ENCODE measurements at places on chromosomes 5 and 9.

GRCh38 chr5:154143211-154143641 lies 47.3 kb upstream of the GALNT10 start:
- no peak for DNase-seq

- no peak for DNase-seq
Measured at GRCh38 chr5:178334861-178335260, 102.3 kb upstream of the PHYKPL start.

DNA sequence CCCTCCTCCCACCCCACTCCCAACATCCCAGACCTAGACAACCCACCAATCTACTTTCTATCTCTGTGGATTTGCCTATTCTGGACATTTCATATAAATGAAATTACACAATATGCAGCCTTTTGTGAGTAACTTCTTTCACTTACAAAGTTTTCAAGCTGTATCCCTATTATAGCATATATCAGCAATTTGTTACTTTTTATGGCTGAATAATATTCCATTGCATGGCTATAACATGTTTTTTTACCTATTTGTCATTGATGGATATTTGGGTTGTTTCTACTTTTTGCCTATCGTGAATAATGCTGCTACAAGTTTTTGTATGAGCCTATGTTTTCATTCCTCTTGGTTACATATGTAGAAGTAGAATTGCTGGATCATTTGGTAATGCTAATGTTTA lies 1.9 kb upstream of the KIF3A start:
- no peak for DNase-seq

DNA sequence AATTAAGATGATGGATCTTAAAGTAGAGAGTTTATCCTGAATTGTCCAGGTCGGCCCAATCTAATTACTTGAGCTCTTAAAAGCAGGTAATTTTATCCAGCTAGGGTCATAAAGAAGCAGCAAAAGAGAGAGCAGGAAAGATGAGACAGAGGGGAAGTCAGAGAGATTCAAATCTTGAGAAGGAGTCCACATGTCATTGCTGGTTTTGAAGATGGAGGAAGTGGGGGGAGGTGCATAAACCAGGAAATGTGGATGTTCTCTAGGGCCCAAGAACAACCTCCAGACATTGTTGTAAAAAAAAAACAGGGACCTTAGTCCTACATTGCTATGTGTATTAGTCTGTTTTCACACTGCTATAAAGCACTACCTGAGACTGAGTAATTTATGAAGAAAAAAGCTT lies 66.4 kb downstream of the SLCO4C1 start:
- no peak for DNase-seq

- no peak for DNase-seq
Measured at GRCh38 chr5:73633060-73633459, 7.1 kb downstream of the ARHGEF28 start.

GRCh38 chr5:67530609-67531255 lies 334.1 kb upstream of the CD180 start:
- DNase-seq, result no peak

DNA sequence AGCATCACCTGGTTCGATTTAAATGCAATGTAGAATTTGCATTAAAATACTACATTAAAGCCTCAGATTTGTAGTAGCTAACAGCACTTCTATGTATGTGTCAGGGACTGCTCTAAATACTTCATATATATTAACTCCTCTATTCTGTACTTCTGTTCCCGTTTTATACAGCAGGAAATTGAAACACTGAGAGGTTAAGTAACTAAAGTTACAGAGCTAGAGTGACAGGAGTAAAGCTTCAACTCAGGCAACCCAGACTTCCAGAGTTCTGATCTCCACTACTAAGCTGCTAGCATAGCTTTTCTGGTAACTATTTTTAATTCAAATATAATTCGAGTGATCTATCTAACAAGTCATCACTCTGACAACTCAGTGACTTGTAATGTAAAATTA lies 619 bp upstream of the APC start:
- no peak for DNase-seq

DNA sequence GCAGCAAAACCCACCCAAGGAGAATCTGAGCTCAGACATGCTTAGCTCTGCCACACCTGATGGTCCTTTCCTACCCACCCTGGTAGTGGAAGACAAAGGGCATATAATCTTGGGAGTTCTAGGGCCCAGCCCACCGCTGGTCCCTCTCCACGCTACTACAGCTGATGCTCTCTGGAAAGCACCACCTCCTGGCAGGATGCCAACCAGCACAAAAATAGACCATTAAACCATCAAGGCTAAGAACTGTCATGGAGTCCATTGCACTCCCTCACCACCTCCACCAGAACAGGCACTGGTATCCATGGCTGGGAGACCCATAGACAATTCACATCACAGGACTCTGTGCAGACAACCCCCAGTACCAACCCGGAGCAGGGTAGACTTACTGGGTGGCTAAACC lies 111.0 kb upstream of the IL7R start:
- no peak for DNase-seq

GRCh38 chr5:159409801-159410200 lies 79.5 kb upstream of the IL12B start:
- no peak for DNase-seq

DNA sequence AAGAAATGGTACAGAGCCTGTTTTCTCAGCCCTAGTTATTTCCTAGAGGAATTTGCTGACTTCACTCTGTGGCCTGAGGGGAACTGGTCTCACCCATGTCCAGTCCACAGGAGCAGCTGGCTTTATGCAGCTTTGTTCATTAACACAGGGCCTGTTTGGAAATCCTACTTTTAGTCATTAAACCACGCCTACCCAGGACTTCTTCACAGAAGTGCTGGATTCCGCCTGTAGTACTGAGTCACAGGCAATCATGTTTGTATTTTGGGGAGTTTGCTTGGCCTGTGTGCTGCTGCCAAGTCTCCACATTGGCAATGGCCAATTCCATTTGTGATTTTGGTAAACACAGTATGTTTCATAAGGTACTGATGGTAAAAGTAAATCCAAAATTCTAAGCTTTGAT lies 52.8 kb downstream of the CTNND2 start:
- no peak for DNase-seq

DNA sequence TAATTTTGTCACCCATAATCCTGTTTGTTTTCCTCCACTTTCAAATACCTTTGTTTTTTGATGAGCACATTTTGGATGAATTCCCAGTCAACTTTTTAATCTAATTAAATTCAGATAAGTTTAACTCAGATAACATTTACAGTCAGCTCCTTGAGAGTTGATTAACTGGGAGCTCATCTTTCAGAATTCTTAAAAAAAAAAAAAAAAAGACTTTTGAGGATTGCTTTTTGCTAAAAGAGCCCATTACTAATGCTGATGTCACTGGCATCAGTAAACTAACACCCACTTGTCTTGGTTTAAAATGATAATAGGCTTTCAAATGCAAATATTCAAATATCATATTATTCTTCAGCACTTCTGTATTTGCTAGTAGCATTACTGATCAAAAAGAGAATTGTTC lies 47.1 kb upstream of the NFIB start:
- DNase-seq, result no peak

GRCh38 chr5:37751227-37751626 lies 88.6 kb downstream of the GDNF start:
- DNase-seq, result no peak

DNA sequence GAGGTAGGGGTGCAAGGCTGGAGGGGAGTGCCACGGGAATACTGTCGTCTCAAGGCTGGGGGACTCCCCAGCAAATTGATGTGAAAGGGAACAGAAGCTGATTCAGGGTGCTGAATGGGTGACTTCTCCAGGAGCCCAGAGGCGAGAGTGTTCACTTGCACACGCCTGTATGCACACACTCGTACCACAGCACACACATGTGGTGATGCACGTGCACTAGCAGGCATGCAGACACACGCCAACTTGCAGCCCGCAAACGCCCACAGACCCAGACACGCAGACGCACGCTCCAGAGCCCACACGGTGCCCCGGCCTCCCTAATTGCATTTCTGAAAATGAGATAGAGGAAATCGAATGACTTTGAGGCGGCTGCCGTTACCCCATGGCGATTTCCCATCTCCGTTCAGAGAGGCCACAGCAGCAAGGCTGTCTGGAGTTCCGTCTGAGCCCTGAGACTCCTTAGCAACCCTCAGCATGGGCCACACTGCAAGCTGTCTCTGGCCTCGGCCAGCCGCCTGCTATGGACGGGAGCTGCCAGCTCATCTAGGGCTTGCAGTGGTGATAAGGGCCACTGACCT lies 9.1 kb upstream of the ADAMTS2 start:
- no peak for DNase-seq

DNA sequence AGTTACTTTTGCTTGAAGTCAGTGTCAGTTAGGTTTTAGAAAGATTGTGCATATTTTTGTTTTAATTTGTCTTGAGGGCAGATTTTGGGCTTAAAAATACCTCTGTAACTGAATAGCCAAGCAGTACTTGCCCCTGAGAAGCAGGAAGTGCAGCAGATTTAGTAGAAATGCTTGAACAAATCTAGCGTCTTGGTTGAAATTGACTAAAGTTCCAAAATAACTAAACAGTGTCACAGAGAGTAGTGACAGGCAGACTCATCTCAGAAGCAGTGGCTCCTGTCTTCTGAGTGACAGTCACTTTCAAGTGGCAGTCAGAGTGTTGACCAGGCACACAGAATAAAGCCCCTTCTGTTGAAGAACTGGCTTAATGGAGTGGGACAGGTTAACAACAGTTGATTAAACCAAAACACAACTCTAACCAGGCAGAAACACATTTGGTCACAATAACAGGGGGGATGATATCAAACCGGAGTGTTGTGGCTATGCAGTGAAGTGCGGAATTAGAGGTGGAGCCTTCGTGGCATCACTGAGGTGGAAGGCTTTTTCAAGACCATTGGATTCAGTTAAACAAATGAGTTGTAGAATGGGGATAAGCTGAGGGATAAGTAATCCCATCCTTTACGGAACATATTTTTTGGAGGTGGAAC lies 29.1 kb downstream of the TRIO start:
- no peak for DNase-seq

GRCh38 chr9:74760031-74760700 lies 127.6 kb downstream of the TRPM6 start:
- no peak for DNase-seq

GRCh38 chr5:171615705-171616640 lies 169.6 kb upstream of the SMIM23 start:
- no peak for DNase-seq

GRCh38 chr9:6024035-6024554 lies 8.7 kb upstream of the RANBP6 start:
- DNase-seq, result peak; percentile 19
